ENCODE measurements at places on chromosomes 7 and 10. TPM values are rescaled to one million over a fixed set of nuclear protein-coding genes. Genes with fewer than 3 reads are reported as not detected.

- ATAC-seq = no peak
Observed at GRCh38 chr10:24153537-24153936, 55.4 kb upstream of the KIAA1217 start.

DNA sequence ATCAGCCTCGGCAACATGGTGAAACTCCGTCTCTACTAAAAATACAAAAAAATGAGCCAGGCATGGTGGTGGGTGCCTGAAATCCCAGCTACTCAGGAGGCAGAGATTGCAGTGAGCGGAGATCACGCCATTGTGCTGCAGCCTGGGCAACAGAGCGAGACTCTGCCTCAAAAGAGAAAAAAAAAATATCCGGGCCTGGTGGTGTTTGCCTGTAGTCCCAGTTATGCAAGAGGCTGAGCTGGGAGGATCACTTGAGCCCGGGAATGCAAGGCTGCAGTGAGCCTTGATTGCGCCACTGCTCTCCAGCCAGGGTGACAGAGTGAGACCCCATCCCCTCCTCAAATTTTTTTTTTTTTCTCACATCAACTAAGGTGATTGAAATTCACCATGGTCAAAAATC is 42.8 kb downstream of the CDC123 start:
- no peak for ATAC-seq

The MUC3A gene
- not detected for total RNA-seq

The ABCC2 gene
- total RNA-seq = 3.2 TPM

Measured in activated T-helper 17 cell treated with anti-CD3 and anti-CD28 coated beads, Interleukin-2, amount 50 U/mL, for 72 hours (primary cell).